ENCODE measurements at places on chromosomes 5 and 9. TPM values are rescaled to one million over a fixed set of nuclear protein-coding genes. Genes with fewer than 3 reads are reported as not detected.

TAF11L8 gene
- not detected for total RNA-seq

NR5A1 gene
- total RNA-seq = not detected

OR1Q1 gene
- total RNA-seq = not detected

AFAP1L1 gene
- not detected for total RNA-seq

GOLGA1 gene
- total RNA-seq = 17.8 TPM

MEIKIN gene
- total RNA-seq = not detected

CTXN3 gene
- not detected for total RNA-seq

WNK2 gene
- total RNA-seq = 0.22 TPM

ZFYVE16 gene
- 11.6 TPM for total RNA-seq

CER1 gene
- not detected for total RNA-seq
